ENCODE measurements at places on chromosomes 6 and 20.

GRCh38 chr6:143337201-143337949 lies 113.1 kb downstream of the ADAT2 start:
- no peak for DNase-seq

GRCh38 chr20:6580486-6580885 lies 187.0 kb upstream of the BMP2 start:
- no peak for DNase-seq

- DNase-seq = peak; percentile 70
Observed at GRCh38 chr6:72760114-72760793, 138.4 kb downstream of the KCNQ5 start.

DNA sequence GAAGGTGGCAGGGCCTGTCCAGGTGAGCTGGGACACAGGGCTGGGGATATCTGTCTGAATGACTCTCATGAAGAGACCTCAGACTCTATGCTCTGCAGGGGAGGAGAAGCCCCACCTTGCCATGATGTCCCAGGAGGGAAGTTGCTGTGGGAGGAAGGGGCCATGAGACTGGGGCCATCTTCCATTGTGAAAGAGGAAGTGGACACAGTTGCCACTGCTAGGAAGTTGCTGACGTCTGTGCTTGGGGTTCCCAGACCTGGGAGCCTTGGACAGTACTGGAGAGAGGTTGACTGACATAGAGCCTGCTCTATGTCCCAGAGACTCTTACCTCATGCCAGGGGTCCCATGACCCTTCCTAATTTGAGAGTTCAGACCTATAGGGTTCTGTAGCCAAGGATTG lies 24.5 kb downstream of the SIRPB1 start:
- DNase-seq = no peak

- DNase-seq = no peak
Observed at GRCh38 chr6:132494954-132495353, 18.0 kb downstream of the STX7 start.

GRCh38 chr6:111610548-111611172 lies 5.0 kb upstream of the TRAF3IP2 start:
- no peak for DNase-seq

- DNase-seq = no peak
Observed at GRCh38 chr20:43541214-43541613, 17.6 kb upstream of the SGK2 start.

DNA sequence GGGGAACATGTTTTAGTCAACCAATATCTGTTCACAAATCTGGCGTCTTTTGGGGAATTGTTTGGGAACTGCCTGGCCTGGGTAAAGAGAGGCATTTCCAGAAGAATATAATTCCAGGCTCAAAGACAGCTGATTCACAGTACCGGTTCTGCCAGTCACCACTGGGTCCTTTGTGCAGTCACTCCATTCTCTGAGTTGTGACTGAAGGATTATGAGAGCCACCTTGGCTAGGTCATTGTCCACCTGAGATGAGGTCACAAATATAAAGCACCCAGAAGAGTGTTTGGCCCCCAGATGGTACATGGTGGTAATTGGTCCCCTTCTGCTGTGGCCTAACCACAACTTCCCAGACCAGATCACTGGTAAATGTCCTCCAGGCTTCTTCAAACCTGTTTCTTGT lies 121.0 kb upstream of the SPACA1 start:
- no peak for DNase-seq

DNA sequence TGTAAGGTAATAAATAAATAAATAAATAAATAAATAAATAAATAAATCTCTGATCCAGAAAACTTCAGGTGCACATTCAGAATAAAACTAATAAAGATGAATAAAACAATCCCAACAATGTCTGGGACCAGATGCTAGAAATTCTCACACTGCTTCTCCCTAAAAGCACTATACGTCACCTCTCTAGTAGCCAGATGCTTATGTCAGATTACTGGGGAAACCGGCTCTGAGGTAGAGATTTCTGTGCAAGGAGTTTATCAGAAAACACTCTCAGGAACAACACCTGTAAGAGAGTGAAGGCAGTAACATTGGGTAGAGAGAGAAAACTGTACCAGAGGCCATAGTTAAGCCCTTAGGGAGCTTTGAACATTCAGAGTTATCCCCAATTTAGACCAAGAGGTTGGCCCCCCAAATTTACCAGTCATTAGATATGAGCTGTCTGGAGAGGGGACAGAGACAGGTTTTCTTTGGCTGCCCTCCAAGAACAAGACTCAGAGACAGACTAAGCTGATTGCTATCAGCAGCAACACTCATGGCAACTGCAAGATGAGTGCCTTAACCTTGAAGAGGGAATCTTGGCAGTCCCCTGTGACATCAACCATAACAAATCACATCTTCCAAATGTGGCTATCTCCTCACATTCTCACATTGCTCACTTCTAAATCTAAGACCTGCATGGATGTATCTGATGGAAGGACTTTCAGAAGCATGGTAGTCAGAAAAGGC lies 151.2 kb upstream of the BMP5 start:
- peak; percentile 74 for DNase-seq

GRCh38 chr6:38387461-38387860 lies 252.3 kb downstream of the BTBD9 start:
- no peak for DNase-seq

DNA sequence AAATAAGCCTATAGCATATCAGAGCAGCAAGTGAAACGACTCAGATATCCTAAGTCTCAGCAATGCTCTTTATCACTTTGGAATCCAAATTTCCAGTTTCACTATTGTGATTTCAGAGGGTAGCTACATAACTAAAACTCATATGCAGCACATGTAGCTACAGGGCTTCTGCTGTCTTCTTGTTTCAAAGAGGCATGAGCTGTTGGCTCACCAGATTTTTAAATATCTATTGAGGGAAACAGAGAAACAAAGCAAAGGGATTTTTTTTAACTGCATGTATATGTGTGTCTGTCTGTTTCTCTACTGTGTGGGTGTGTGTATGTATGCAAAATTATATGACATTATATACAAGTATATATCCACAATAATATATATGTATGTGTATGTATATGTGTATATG lies 258.4 kb downstream of the HDGFL1 start:
- DNase-seq = peak; percentile 69

DNA sequence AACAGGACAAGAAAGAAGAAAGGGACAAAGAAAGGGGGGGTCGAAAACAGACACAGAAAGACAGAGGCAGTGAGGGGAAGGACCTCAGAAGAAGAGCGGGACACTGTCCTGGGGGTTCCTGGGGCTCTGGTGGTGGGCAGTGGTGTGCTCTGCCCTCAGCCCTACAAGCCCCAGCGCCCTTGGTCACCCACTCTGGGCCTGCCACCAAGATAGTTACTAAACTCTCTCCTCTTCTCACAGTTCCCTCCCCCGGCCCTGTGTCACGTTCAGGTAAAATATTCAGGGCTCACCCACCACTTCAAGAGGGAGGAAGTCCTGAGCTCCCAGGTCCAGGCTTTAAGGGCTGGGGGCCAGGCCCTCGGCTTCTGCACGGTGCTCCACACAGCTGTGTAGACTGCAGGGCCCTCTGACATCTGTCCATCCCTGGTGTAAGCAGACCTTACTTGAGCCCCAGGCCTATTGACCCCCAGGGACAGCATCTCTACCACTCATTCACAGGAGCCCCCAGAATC lies 87.4 kb downstream of the MRPL14 start:
- no peak for DNase-seq

- no peak for DNase-seq
Observed at GRCh38 chr6:133130863-133131262, 110.3 kb upstream of the EYA4 start.

GRCh38 chr6:161748535-161749416 lies 474.9 kb upstream of the AGPAT4 start:
- DNase-seq = peak; percentile 38

DNA sequence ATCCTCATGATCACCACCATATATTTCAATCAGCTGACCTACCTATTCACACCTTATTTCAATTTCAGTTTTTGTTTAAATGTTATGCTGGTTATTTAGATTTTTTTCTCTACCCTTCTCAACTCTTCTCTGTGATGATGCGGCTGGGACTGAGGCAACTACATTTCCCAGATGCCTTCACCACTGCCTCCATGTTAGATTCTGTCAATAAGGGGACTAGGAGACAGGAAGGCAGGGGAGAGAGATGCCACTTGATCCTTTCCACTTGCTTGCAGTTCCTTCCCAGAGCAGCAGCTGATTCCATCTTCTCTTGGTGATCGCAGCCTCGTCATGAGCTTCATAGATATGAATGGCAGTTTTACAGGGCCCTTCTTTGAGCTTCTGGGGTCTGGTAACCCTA lies 33.5 kb upstream of the POU3F2 start:
- DNase-seq = no peak

DNA sequence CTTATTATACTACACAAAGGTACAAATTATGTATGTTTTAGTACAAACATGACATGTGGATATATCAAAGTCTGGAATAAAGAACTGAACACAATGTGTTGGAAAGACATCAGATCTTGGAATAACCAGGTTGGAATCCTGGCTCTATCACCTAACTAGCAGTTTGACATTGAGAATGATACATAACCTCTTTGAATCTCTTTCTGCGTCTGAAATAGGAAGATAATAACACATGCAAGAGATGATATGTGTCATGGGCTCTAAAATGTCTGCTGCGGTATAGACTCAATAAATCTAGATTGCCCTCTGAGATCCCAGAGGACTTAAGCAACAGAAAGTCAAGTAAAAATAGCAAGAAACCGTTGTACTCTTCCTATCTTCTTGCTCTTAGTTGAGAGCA lies 66.8 kb upstream of the CCN2 start:
- DNase-seq = no peak

DNA sequence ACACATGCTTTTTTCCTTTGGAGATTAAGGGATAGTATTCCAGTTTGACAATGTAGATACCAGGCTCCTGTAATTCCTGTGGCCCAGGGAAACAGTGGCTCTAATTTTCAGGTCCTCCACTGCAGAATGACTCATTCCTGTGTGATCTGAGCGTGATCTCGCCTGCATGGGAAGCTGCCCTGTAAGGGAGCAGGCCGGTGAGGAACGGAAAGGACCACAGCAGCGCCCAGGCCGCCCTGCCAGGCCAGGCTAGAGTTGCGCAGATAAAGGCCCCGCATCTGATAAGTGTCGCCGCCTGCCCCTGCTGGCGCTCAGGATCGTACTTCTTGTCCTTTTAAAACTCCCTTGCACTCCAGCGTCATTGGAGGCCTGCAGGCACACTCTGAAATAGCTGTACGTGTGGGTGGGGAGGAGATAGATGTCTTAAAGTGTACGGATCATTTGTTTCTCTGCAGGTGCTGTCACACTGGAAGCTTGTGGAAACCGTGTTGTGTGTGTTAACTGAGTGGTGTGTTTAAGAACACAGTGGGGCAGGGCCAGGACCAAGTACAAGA lies 60.7 kb downstream of the SYNJ2 start:
- DNase-seq = peak; percentile 71

DNA sequence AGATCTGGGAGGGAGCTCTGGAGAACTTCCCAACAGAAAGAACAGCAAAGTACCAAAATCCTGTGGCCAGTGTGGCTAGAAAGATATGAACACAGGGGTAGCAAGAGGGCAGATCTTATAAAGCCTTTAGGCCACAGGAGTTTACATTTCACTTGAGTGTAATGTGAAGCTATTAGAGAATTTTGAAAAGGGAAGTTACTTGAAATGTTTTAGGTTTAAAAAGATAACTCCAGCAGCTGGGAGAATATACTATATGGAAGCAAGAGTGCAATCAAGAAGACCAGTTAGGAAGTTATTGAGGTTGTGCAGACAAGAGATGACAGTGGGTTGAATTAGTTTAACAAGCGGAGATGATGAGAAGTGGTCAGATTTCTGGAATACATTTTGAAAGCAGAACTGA lies 7.9 kb downstream of the SUPT3H start:
- DNase-seq = no peak

DNA sequence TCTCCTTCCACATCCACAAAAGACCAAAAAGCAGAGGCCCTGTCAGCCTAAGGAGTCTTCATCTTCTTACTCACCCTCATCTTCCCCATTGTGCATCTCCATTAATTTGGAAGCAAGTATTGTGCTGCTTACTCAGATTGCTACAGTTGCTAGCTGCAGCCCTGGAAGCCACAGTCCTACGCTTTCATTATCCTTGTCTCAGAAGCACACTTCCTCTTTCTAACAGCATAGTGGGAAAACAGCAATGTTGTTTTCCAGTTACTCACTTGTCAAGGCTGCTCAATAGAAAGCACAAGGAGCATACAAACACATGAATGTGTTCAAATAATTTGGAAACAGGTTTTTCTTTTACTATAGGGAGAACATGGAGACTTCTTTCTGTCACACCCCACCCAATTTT lies 76.6 kb upstream of the RBM24 start:
- no peak for DNase-seq

DNA sequence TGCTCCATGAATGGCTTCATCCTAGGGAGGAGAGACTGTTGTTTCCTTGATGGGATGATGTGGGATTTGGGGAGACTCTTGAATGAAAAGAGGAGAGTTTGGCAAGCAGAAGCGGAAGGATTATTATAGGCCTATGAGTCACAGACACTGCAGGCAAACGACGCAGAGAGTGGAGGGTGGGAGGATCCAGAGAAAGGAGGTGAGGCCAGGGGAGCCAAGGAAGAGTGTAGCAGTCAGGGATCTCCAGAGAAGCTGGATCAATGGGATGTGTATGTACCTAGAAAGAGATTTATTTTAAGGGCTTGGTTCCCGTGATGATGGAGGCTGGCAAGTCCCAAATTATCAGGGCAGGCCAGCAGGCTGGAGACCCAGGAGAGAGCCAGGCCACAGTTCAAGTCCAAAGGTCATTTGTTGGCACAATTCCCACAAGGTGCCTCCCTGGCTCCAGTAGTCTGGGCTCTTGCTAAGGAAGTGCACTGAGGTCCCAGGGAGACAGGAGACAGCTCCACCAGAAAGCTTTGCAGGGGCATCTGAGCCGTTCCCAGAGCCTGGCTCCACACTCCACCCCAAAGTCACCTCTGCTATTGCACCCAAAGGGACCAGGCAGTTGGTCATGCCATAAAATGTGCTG lies 76.0 kb downstream of the ADTRP start:
- DNase-seq = peak; percentile 89

DNA sequence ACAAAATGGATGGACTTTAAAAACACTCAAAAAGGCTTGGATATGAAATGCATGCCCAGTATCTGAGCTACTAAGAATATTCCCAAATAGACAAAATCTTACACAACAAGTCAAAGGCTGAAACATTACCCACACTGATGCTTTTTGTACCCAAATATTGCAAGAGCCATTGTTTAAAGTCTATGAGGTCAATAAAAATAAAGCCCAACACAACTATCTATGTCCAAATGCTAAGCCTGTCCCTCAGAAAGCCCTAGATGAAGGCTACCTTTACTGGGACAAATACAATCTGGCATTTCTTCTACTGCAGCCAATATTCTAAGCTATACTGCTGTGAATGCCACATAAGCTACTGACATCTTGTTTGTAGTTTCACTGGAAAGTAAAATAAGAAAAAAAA lies 54.3 kb downstream of the RALGAPA2 start:
- DNase-seq = no peak

DNA sequence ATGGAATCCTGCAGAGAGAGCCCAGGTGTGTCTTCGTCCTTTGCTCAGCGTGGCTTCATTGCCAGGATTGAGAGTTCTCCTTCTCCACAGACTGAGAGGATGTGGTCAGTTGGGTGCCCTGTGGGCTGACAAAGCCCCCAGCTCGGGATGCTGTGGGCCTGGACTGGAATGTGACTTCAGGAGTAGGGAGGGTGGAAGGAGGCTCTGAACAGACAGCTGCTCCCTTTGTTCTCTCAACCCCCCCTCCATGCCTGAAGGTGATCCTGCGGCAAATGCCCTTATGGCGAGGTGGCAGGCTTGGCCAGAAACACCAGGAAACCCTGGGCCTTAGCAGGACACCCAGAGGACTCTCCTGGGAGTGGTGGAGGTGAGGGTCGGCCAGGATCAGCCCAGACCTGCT lies 1.8 kb upstream of the CST5 start:
- DNase-seq = no peak

- no peak for DNase-seq
Observed at GRCh38 chr6:38233161-38233791, 406.5 kb downstream of the BTBD9 start.

Measured in umbilical cord (tissue), 2 donors.